ENCODE measurements at places on chromosomes 3 and 15.

DNA sequence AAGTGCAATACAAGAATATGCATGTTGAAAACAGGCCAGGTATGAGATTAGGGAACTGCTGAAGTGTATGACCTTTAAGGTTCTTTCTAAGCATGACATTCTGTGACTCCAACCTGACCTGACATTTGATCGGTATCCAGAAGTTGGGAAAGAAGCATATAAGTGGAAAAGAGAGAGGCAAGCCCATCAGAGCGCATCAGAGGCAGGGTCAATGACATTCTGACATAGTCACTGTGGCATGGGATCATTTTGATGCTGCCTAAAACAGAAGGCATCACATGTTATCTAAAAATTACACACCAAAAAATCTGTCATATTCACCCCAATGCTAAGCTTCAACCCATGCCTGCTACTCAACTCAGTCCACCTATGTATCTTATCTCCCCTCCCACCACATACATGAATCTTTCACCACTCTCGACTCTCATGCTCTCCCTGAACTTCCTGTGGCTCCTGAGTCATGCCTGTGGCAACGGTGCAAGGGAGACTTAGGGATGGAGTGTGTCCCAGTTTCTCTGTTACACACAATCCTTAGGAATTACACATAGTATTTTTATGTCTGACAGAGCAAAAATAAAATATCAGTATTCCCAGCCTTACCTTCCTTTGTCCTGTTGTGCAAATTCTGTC lies 20.5 kb upstream of the LRRN1 start:
- H3K4me1 ChIP-seq: no peaks in the 10 kb centered on the region
- H3K27me3 ChIP-seq: no peaks in the 10 kb centered on the region
- no peak overlapping the region for H3K27ac ChIP-seq
- DNase-seq: no peak

GRCh38 chr3:171092467-171092911 lies 66.0 kb upstream of the SLC2A2 start:
- no peak for DNase-seq
- H3K27me3 ChIP-seq: no peaks in the 10 kb centered on the region
- H3K36me3 ChIP-seq: no peaks in the 10 kb centered on the region
- no peak overlapping the region for H3K27ac ChIP-seq
- no peak overlapping the region for H3K4me3 ChIP-seq

GRCh38 chr3:34107669-34108068 lies 309.2 kb downstream of the PDCD6IP start:
- H3K27ac ChIP-seq: no peak overlapping the region
- H3K36me3 ChIP-seq: no peaks in the 10 kb centered on the region
- no peak overlapping the region for H3K4me3 ChIP-seq
- no peaks in the 10 kb centered on the region for H3K4me1 ChIP-seq
- H3K27me3 ChIP-seq: peaks cover 5% of the 10 kb centered on the region

DNA sequence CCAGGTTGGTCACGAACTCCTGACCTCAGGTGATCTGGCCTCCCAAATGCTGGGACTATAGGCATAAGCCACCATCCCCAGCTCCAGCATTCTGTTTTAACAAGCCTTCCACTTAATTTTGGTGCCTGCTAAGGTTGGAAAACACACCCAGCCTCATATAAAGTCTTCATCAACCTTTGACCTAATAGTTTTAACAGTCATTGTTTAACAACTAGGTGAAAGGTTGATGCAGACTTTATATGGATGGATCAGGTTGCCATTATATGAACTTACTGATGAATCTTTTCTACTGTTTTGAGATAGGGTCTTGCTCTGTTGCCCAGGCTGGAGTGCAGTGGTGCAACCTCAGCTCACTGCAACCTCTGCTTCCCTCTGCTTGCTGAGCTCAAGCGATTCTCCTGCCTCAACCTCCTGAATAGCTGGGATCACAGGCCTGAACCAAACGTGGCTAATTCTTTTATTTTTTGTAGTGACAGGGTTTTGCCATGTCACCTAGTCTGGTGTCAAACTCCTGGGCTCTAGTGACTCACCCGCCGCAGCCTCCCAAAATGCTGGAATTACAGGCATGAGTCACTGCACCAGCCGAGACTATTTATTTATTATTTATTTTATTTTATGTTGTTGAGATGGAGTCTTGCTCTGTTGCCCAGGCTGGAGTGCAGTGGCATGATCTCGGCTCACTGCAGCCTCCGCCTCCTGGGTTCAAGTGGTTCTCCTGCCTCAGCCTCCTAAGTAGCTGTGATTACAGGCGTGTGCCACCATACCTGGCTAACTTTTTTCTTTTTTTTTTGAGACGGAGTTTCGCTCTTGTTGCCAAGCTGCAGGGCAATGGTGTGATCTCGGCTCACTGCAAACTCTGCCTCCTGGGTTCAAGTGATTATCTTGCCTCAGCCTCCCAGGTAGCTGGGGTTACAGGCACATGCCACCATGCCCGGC lies 3.1 kb upstream of the RPAP1 start:
- H3K36me3 ChIP-seq: no peaks in the 10 kb centered on the region
- peaks cover 7% of the 10 kb centered on the region for H3K4me1 ChIP-seq
- peak; percentile 33 for DNase-seq
- no peak overlapping the region for H3K4me3 ChIP-seq
- H3K27ac ChIP-seq: no peak overlapping the region
- H3K27me3 ChIP-seq: no peaks in the 10 kb centered on the region

DNA sequence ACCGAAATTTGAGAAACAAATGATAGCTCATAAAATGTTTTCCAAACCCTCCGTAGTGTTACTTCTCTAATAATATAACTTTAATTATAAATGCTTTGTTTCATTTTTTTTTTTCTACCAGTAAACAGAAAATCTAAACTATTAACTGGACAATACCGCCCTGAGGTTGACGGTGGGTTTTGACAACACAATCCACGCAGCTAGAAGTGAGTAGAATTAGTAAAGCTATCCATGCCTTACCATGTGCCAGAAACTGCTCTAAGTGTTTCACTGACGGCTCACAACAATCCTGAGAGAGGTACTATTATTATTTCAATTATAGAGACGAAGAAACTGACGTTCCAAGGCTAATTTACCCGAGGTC lies 410 bp downstream of the NDUFAF1 start:
- peaks cover 7% of the 10 kb centered on the region for H3K4me1 ChIP-seq
- peak overlapping the region; percentile 89 for H3K4me3 ChIP-seq
- no peaks in the 10 kb centered on the region for H3K27me3 ChIP-seq
- no peak for DNase-seq
- peak overlapping the region; percentile 60 for H3K27ac ChIP-seq

DNA sequence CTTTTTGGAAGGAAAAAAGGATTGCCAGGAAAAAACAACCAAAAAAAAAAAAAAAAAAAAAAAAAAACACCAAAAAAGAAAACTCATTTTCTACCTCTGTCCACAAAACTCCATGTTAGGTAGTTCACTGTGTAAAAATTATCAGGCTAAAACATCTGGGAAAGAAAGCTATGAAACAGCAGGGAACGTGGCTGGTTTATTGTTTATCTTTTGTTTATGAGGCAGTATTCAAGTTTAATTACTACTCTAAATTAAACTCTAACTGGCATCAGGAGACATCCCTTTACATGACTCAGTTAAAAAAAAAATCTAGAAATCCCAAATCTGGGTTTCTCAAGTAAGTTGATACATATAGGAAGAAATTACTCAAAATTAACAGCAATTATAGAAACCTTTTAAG lies 21.8 kb downstream of the MEIS2 start:
- no peaks in the 10 kb centered on the region for H3K4me1 ChIP-seq
- H3K27me3 ChIP-seq: no peaks in the 10 kb centered on the region
- H3K4me3 ChIP-seq: no peak overlapping the region
- H3K36me3 ChIP-seq: no peaks in the 10 kb centered on the region

DNA sequence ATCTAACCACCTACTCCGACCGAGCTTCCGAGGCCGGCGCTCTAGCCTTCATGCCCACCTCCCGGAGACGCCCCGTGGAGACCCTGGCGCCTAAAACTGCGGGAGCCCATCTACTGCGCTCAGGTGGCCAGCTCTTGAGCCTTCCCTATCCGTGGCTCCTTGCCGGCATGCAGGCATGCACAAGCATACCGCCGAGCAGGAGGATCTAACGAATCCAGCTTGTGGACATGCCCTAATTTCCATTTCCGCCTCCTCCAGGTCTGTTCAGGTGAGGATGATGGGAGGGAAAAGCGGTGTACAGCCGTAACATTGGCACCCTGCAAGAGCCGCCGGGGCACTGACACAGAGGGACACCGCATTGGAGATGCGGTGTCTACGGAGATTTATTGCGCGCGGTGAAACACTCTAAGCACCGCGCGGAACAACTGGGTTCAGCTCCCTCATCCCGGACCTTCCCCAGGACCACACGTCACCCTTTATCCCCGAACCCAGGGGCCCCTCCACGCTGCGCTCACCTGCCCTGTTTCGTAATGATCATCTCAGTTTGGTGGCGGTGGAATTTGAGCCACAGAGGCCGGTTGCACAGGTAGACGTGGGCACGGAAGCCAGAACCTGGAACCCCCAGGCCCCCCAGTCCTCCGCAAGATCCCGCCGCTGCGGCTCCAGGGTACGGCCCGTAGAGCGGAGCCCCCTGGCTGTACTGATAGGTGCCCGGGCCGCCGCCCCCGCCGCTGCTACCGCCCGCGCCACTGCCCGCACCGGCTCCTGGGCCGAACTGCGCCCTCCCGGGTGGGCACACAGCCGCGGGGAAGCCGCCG lies 1.0 kb downstream of the EOMES start:
- peak overlapping the region; percentile 70 for H3K27ac ChIP-seq
- no peaks in the 10 kb centered on the region for H3K36me3 ChIP-seq
- peaks cover 10% of the 10 kb centered on the region for H3K4me1 ChIP-seq
- DNase-seq: peak; percentile 34
- H3K4me3 ChIP-seq: peak overlapping the region; percentile 78

DNA sequence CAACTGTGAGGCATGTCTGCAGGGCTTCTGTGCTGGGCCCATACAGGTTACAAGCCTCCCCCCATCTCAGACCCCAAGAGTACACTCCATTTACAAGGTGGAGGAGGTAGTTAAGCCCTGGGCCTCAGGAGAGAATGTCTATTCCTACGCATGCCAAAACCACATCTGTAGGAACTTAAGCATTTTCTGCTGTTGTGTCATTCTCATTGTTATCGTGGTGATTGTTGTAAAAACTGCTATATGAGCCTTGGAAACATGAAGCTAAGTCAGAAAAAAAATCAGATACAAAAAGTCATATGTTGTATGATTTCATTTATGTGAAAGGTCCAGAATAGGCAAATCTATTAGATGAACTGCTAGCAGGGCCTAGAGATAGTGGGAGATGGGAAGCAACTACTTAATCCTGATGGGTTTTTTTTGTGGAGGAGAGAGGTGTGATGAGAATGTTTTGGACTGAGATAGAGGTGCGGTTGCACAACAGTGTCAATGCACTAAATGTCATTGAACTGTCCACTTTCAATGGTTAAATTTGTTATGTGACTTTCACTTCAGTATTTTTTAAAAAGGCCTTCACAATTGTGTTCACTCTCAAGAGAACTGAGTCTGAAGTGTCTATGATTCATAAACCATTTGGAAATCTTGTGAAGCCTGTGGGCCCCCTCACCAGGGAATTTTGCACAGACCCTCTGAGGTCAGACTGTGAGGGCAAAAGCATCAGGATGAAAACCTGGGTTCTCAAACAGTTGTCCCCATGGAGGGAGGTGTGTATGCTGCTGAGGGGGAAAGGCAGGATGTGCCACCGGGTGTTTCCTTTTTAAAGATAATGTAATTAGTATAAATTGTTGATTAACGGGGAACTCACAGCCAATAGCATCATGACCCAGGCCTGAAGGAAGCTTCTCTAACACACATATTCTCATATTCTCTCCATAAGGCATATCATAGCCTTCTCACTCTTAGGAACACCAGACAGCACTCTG lies 3.2 kb downstream of the RTP3 start:
- DNase-seq: no peak
- H3K4me1 ChIP-seq: no peaks in the 10 kb centered on the region
- H3K36me3 ChIP-seq: no peaks in the 10 kb centered on the region
- H3K27me3 ChIP-seq: no peaks in the 10 kb centered on the region

DNA sequence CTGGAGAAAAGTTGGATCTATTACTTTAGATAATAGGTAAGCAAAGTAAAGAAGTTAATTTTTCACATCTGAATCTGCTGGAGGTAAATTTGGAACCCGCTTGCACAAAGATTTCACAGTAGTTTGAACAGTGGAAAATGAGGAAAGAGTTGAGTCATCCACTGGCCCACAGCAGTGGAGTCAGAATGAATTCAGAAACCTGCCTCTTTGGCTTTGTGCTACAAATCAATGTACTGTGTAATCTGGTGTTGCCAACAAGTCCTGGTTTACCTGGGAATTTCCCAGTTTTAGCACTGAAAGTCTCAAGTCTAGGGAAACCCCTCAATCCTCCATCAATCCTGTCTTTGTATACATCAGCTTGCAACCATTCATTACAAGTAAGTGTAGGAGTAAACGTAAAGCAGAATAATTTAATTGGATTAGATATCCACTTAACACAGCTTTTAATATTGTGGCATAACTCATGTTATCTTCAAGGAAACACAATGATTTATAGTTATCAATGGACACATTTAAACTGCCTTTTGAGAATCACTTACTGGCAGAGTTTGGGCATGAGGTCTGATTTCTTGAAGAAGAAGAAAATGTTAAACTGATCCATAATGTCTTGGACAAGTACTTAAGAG lies 100.6 kb downstream of the DCLK3 start:
- no peaks in the 10 kb centered on the region for H3K36me3 ChIP-seq
- DNase-seq: no peak
- H3K4me1 ChIP-seq: no peaks in the 10 kb centered on the region
- no peak overlapping the region for H3K4me3 ChIP-seq
- H3K27me3 ChIP-seq: peaks cover 23% of the 10 kb centered on the region
- H3K27ac ChIP-seq: no peak overlapping the region

GRCh38 chr3:98501863-98502576 lies 4.5 kb downstream of the OR5K2 start:
- no peak for DNase-seq
- H3K36me3 ChIP-seq: no peaks in the 10 kb centered on the region
- no peaks in the 10 kb centered on the region for H3K27me3 ChIP-seq

- no peak overlapping the region for H3K4me3 ChIP-seq
- H3K27me3 ChIP-seq: 0 out of 2 replicates have a peak, but pooled peaks cover 7% of the 10 kb centered on the region
- DNase-seq: no peak
- H3K36me3 ChIP-seq: no peaks in the 10 kb centered on the region
Observed at GRCh38 chr3:192156382-192156781, 571.0 kb downstream of the FGF12 start.

GRCh38 chr3:61073566-61074165 lies 177.6 kb downstream of the FHIT start:
- no peak overlapping the region for H3K4me3 ChIP-seq
- no peaks in the 10 kb centered on the region for H3K27me3 ChIP-seq
- H3K4me1 ChIP-seq: no peaks in the 10 kb centered on the region
- no peak overlapping the region for H3K27ac ChIP-seq
- DNase-seq: no peak
